Stimulated activated naive CD8-positive, alpha-beta T cell treated with anti-CD3 and anti-CD28 coated beads, Interleukin-15, amount 100 ng/mL, for 72 hours (primary cell): ENCODE measurements at places on chromosomes 16 and 17.

DNA sequence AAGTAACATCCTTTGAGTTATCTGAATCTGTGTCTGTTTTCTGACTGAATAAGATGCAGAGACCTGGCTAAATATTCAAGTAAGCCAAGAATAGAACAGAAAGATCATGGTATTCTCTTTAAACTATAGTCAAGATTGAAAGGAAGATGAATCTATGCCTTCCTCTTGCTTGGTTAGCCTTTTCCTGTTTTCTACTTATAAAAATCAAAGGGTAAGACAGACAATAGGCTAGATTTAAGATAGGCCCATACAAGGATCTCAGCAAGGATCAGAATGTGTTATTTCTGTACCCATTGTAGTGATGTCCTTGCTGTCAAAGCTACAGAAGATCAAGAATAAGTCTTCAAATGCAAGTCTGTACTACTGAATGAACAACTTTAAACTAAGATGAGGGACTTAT is 7.0 kb upstream of the CDR2 start:
- DNase-seq = no peak

- DNase-seq = no peak
Measured at GRCh38 chr16:24203675-24204074, 52.5 kb upstream of the CACNG3 start.

- no peak for DNase-seq
Measured at GRCh38 chr17:48438516-48439061, 8.6 kb upstream of the SKAP1 start.

- no peak for DNase-seq
Measured at GRCh38 chr17:12917399-12917798, 100.4 kb downstream of the ELAC2 start.

GRCh38 chr16:76535-77272 is 1.3 kb upstream of the MPG start:
- DNase-seq = no peak

DNA sequence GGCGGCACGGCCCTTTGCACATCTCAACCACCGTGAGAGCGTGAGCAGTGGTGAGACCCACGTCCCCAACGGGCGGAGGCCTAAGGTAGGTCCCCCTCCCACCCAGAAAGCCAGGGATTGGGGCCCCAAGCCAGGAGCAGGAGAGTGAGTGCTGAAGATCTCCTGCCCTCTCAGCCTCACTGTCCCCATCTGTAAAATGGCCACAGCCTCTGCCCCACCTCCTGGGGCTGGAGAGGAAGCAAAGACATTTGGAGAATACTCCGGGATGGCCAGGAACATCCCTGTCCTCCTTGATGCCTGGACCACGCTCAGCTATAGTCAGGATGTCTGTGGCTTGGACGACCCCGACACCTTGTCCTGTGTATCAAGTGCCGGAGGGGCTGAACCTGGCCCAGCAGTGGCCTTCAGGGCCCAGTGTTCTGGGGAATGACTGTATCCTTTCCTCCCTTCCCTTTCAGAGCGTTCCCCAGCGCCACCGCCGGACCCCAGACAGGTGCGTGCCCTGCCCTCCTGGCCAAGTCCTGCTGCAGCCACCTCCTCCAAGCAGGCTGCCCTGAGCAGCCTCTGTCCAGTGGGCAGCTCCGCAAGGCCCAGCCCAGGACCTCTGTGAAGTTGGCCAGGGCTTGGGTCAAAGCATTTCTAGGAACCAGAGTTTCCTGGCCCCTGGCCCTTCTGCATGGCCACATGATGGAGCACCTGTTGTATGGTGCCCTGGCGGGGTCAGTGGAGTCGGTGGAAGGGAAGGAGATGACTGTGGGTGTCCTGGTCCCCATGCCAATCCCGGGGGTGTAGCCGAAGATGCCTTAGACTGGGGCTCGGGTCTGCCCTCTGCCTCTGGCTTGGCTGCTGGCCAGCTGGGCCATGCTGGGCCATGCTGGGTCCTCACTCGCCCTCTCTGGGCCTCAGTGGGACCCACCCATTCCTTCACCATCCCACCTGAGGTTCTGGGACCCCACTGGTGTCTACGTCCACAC is 38.4 kb downstream of the ADCY7 start:
- no peak for DNase-seq

- no peak for DNase-seq
Measured at GRCh38 chr16:48276102-48276501, 28.8 kb upstream of the ABCC11 start.

- DNase-seq = no peak
Measured at GRCh38 chr16:10386517-10387100, 748 bp downstream of the ATF7IP2 start.

DNA sequence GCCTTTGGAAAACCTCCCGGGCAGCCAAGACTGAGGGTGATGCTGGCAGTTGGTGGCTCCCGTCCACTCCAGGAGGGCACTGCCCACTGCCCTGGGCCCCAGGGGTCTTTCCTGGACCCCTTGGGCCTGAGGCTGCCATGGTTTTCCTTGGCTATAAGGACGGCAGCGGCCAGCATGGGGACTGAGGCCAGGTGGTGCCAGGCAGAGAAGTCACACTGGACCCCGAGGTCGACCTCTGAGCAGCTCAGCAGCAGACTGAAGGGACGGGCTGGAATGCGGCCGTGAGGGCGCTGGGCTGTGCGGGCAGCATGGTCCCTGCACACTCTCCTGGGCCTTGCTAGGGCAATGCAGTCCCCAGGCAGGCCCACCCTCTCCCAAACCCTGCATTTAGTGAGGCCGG is 55.6 kb upstream of the GNG13 start:
- no peak for DNase-seq

DNA sequence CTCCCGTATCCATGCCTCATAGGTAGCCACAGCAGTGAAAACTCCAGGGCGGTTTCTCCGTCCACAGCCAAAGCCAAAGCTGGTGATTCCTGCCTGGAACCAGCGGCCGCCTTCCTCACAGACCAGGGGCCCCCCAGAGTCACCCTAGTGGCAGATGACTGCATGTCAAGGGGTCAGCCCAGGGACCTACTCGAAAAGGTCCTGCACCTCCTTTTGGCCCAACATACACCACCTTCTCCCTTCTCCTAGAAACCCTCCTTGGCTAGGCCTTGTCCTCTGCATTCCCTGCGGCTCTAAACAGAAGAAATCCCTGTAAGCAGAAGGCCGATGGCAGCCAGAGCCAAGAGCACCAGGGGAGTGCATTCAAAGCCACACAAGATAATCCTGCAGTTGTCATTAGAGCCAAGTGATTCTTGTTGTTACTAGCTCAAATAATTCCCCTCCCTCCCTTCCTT is 6.1 kb downstream of the PRSS36 start:
- no peak for DNase-seq

- DNase-seq = no peak
Measured at GRCh38 chr16:24011237-24011636, 175.5 kb downstream of the PRKCB start.

GRCh38 chr17:76995387-76996105 is 127.3 kb downstream of the MGAT5B start:
- DNase-seq = no peak

- no peak for DNase-seq
Measured at GRCh38 chr17:17421346-17422216, 55.2 kb upstream of the MED9 start.

DNA sequence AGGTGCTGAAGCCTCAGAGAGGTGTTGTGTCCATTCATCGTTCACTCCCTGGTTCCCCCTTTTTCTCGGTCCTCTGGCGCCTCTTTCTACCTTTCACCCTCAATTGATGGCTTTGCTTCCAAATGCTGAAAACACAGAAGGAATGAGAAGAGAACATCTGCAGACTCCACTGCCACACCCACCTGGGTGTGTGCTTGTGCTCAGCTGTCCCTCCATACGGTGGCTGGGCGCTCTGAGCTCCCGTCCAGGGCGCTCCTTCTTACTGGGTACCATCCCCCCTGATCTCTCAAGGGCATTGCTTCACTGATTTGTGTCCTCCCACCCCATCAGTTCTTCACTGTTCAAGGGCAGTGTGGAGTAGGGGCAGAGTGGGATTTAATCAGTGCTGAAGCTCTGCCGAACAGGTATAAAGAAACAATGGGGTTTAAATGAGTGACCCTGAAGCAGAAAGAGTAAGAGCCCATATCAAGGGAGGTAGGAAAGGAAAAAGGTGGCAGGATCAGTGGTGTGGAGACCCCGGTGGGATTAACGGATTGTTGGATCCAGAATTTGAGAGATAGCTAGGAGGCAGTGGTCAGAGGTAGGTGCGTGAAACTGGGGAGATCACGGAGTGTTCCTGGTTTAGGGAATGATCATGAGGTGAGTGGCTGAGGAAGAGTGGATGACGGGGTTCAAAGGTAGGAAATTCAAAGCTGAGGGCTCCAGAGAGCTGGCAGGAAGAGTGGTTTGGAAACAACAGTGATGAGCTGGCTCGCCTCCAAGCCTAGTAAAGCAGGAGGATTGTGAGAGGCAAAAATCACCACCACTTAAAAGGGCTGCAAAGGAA is 40.8 kb downstream of the MRTFB start:
- DNase-seq = no peak

DNA sequence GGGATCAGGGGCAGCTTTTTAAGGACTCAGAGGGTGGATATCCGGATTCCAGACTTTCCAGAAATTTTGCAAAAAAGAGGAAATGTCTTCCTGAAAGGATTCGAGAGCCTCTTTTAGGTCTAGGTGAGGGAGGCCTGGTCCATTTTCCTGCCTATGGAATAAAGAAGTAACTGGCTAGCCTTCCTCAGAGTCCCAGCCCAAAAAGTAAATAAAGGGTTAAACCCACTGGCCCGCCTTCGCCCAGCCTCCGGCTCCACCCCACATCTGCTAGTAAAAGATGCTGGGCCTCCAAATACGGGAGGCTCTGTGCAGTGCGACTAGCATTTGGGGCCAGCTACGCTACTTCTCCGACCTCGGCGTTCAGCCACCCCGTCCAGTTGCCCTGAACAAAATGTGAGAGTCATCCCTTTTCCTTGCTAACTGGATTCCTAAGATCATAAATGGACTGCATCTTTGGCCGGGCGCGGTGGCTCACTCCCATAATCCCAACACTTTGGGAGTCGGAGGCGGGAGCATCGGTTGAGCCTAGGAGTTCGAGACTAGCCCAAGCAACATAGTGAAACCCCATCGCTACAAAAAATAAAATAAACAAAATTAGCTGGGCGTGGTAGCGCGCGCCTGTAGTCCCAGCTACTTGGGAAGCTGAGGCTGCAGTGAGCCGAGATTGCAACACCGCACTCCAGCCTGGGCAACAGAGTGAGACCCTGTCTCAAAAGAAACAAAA is 824 bp upstream of the MPP2 start:
- peak; percentile 68 for DNase-seq

GRCh38 chr17:6011206-6011605 is 59.0 kb upstream of the WSCD1 start:
- no peak for DNase-seq

- DNase-seq = no peak
Measured at GRCh38 chr17:21240369-21241055, 12.7 kb downstream of the NATD1 start.

GRCh38 chr16:29806099-29806579 is at the start of gene MAZ:
Gene MAZ, plus strand, starts transcription at chr16:29806529. Its CDS starts 173 bp downstream, at chr16:29806702.
- no peak for DNase-seq

GRCh38 chr17:17513626-17514025 is 17.4 kb upstream of the RASD1 start:
- no peak for DNase-seq

GRCh38 chr17:30942308-30943079 is 20.7 kb downstream of the ADAP2 start:
- no peak for DNase-seq

DNA sequence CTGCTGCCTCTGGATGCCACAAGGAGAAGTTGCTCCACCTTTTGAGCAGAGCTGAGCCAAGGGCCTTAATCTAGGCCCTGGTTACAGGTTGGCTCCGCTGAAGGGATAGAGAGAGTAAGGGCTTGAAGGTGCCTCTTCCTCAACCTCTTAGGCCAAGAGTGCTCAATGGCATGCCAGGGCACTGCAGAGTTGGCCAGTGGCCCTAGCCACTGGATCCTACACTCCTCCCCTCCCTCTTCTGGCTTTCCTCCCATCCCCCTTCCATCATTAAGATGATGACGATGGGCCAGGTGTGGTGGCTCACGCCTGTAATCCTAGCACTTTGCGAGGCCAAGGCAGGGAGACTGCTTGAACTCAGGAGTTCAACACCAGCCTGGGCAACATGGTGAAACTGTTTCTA is 50.5 kb downstream of the MYO18A start:
- no peak for DNase-seq

- peak; percentile 84 for DNase-seq
Measured at GRCh38 chr17:80265205-80266068, 4.8 kb downstream of the RNF213 start.

- DNase-seq = no peak
Measured at GRCh38 chr16:53816211-53816836, 112.4 kb downstream of the FTO start.

- no peak for DNase-seq
Measured at GRCh38 chr17:81451823-81452222, 56.6 kb downstream of the BAHCC1 start.

- DNase-seq = no peak
Measured at GRCh38 chr16:7550096-7550495, 217.5 kb downstream of the RBFOX1 start.

DNA sequence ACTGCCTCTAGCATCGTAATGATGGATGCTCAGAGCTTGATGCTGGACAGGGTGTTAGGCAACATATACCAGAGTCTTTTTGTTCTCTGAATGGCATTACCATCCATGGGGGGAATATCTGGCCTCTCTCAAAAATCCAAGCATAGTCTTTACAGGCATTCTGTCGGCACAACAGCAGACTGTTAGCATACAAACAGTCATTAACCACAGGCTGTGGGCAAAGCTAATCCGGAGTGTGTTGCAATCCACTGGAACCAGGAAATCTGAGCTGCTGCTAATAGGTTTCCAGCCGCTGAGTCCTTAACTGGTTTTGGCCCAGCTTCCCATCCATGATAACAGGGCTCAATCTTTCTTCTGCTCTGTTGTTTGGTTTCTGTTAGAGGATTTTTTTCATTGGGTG is 371.9 kb downstream of the HS3ST3B1 start:
- no peak for DNase-seq

DNA sequence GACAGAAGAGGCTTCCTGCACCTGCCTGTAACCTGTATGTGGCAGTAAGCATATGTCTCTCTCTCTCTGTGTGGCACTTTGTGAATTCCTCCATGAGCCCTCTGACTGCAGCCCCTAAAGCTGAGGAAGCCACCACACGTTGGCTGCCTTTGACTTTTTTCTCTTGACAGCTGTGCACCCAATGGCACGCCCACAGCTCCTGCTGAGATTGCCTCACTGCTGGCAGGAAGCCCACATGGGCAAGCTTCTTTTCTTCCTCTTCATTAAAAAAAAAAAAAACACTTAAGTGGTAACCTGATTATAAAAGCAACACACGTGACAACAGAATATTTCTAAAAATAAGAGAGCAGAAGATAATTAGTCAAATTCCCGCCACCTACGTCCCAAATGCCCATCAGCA is 34.0 kb upstream of the PIRT start:
- DNase-seq = no peak

DNA sequence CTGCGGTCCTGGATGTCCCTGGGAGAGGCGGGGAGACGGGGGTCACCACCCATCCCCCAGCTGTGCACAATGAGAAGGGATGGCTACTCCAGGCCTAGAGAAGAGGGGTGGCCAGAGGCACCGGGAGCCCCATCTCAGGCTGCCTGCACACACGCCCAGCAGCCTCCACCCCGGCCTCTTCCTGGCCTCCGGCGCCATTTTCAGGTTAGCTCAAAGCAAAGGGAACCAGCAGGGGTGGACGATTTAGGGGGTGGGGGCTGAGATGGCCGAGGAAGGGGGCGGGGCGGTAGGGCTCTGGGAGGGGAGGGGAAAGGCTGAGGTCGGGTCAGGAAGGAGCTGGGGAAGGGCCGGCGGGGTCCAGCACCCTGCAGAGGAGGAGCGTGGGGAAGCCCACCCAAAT is 42.8 kb downstream of the SRCIN1 start:
- no peak for DNase-seq

- peak; percentile 22 for DNase-seq
Measured at GRCh38 chr17:73720187-73720834, 76.1 kb upstream of the SDK2 start.

- no peak for DNase-seq
Measured at GRCh38 chr16:57422026-57422944, 17.7 kb downstream of the CCL17 start.
